ENCODE measurements at places on chromosomes 13 and 19. TPM values are rescaled to one million over a fixed set of nuclear protein-coding genes. Genes with fewer than 3 reads are reported as not detected.

LHFPL6 gene
- total RNA-seq: 8.0 TPM

OR7C1 gene
- 0.30 TPM for total RNA-seq

MYBPC2 gene
- not detected for total RNA-seq

S1PR5 gene
- 1.9 TPM for total RNA-seq

KLK14 gene
- total RNA-seq: 0.85 TPM

MAMSTR gene
- total RNA-seq: not detected

ZNF414 gene
- total RNA-seq: 18.5 TPM

NLRP11 gene
- total RNA-seq: 0.75 TPM

PRRG2 gene
- 0.74 TPM for total RNA-seq

ATP4A gene
- total RNA-seq: not detected

SHISA2 gene
- 12.1 TPM for total RNA-seq

CYP4F12 gene
- 0.53 TPM for total RNA-seq

ZNF524 gene
- 12.3 TPM for total RNA-seq

B3GNT8 gene
- not detected for total RNA-seq

C19orf38 gene
- total RNA-seq: not detected

CEACAM8 gene
- not detected for total RNA-seq

GRAMD1A gene
- total RNA-seq: 39.6 TPM

NLRP5 gene
- 0.04 TPM for total RNA-seq

All from A375 (cell line).